ENCODE measurements at places on chromosomes 16 and 17.
A peak's percentile ranks its signal among the peaks of the same experiment; 100 is the strongest.

DNA sequence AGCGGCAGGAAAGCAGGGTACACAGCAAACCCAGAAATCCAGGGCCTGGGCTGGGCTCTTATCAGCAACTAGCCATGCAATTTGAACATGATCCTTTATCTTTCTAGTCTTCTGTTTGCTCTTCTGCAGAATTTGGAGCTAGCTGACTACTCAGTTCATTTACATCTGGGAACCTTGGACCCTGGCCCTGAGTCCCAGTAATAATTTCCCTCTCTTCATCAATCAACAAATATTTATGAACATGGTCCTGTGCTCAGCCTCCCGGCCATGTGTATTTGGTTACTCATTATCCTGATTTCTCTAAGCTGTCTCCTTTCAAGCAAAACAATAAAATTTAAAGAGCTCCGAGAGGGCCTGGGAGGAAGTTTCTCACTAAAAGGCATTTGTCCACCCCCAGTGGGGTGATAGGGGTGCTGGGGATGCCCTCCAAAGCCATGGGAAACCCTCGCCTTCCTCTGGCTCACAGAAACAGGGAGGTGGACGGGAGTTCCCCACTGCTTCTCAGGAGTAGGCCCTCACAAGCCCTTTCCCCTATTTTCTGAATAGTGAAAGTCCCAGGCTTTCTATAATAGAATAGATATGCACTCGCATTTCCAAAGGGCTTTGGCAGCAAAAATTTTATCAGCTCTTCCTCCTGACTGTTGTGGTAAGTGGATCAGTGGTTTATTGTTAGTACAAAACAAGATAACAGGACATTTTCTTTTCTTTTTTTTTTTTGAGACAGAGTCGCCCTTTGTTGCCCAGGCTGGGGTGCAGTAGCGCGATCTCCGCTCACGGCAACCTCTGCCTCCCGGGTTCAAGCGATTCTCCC lies 6.9 kb upstream of the WDR59 start:
- DNase-seq: no peak

- no peak for DNase-seq
These were observed 39.8 kb upstream of the TMC5 start for GRCh38 chr16:19377864-19378263.

DNA sequence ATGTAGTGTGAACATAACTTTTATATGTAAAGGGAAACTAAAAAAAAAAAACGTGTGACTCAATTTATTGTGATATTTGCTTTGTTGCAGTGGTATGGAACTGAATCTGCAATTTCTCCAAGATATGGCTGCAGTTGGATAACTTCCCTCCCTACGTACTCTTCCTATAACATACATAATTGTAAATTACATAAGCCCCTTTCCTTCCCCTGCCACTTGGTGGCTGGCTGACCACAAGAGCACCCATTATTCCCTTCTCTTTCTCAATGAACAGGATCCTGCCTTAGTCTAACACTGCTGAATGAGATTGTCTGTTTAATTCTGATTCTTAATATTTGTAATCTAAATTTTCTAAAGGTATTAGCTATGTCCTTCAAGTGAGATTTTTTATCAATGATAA lies 27.8 kb downstream of the CCL4 start:
- no peak for DNase-seq

GRCh38 chr16:75225092-75225491 lies 6.3 kb downstream of the CTRB1 start:
- DNase-seq: no peak

DNA sequence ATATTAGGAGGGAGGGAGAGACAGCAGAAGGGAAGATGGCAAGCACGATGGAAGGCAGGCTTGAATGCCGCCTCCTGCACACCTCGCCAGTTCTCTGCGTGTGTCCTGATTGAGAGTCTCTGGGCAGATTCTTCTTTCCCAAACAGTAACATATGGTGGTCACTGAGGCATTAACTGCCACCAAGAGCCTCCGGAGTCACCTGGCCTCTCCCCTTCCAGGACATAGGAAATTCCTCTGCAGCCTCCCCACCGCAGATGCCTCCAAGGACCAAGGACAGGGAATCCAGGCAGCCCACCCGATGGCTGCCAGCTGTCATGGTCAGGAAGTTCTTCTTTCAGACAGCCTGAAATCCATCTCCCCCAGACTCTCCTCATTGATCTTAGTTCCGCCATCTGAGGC lies 149.3 kb downstream of the ENGASE start:
- no peak for DNase-seq

GRCh38 chr17:50100480-50100883 lies 5.3 kb downstream of the PDK2 start:
- no peak for DNase-seq

- DNase-seq: no peak
These were observed 3.1 kb upstream of the MC1R start for GRCh38 chr16:89915303-89916232.

DNA sequence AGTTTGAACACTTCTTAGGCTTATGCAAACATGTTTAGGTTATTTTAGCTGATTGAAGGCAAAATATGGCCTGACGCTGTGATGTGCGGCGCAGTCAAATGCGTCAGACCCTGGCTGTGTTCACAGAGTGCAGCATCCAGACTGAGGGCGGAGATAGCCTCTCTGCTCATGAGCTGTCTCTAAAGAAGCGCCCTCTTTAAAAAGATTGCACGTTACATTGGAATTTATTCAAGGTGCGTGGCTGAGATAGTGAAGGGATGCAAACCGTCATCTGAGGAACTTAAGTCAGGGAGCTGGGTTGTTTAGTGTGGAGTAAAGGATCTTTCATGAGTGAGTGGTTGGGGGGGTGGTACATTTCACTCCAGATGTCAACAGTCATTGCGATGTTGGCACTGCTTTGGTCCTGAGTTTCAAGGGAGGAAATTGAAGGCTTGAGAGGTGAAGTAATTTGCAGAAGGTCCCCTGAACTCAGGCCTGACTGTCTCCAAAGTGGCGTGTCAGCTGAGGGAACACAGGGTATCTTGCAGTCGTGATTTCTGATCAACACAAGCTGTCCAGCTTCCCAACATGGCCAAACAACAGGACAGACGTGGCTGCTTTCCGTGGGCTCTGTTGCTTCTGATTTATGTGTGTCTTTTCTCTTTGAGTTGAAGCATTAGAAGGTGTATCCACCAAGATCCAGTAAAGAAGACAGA lies 33.4 kb downstream of the RPTOR start:
- no peak for DNase-seq

DNA sequence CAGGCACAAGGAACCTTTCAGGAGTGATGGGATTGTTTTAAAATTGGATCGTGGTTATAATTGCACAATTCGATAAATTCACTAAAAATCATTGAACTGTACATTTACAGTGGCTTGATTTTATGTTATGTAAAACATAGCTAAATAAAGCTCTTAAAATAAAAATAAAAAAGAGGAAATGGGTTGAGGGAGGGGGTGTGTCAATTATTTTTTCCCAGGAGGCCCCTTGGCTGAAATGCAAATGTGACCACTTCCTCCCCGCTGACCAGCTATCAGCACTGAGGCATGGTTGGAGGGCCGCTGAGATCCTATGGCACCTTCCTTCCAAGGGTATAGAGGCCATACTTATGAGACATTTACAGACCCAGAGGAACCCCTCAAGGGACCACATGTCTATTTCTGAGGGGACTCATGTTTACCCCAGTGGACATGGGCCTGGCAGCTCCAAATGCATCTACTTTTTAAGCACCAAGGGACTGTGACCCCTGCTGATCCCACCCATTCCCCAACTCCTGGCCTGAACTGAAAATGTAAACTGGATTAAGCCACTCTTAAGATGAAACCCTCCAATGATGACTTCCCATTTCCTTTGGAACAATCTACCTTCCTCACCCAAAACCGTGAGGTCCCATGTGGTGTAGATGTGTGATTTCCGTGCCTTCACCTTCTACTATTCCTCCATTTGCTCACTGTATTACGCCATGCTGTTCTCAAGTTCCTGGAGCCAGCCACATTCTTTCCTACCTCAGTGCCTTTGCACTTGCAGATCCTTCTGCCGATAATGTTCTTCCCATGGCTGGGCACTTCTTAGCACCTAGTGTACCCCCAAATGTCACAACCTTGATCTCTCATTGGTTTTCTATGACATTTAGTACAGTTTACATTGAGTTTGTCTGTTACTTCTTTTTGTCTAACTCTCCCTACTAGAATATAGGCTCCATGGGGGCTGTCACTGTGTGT lies 2.8 kb upstream of the IL21R start:
- no peak for DNase-seq

DNA sequence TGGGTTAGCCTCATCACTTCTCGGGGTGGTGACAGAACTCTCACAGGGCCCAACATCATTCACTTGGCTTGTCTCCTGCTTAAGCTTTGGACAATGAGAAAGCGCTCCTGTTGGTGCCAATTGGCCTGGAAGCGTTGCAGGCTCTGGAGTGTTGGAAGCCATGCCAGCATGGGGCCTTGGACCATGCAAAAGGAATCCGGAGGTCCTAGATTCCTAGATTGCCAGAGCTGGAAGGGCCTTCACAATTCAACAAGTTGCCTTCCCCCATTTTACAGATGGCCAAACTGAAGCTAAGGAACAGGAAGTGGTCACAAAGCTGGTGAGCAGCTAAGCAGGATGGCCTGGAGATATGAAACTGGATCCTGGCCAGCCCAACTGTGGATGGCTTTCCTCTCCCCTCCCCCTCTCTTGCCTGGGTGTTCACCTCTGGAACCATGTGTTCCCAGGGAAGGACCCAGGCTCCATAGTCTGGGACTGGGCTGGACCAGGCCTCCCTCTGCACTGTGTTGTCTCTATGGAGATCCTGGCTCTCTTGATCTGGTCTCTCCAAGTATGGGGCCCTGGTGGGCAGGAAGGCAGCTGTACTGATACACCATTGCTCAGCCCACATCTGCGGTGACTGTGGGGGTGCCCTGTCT lies 6.0 kb upstream of the IGFBP4 start:
- peak; percentile 20 for DNase-seq

- DNase-seq: no peak
These were observed 21.0 kb upstream of the PITPNA start for GRCh38 chr17:1583556-1583955.

GRCh38 chr16:25060920-25061319 lies 45.8 kb upstream of the ARHGAP17 start:
- no peak for DNase-seq

GRCh38 chr17:8019665-8020650 lies 17.5 kb downstream of the GUCY2D start:
- peak; percentile 73 for DNase-seq

DNA sequence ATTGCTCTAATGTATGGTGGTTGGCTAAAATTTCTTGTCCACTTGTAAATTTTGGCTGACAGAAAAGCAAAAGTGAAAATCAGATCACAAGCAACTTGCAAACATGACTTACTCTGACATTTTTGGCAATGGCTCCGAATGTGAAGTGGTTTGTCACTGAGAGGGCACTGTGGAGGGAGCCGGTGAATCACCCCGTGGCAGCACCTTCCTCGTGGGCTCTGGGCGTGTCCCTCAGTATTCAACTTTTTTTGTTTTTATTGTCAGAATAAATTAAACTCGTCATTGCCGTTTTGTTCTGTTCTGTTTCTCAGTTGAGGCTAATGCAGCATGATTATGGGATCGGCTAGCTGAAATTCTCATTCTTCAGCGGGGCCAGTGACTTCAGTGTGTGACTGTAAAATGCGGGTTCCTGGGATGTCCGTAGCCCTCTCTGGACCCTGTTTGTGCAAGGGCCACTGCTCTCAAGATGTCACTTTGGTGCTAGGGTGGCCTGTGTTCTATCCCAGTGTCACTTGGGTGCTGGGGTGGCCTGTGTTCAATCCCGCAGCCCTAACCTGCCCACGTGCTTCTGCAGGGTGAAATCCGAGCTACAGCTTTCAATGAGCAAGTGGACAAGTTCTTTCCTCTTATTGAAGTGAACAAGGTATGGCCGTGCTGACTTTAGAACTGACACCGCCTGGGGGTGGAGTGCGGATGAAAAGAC lies 48.8 kb downstream of the RPA1 start:
- no peak for DNase-seq

DNA sequence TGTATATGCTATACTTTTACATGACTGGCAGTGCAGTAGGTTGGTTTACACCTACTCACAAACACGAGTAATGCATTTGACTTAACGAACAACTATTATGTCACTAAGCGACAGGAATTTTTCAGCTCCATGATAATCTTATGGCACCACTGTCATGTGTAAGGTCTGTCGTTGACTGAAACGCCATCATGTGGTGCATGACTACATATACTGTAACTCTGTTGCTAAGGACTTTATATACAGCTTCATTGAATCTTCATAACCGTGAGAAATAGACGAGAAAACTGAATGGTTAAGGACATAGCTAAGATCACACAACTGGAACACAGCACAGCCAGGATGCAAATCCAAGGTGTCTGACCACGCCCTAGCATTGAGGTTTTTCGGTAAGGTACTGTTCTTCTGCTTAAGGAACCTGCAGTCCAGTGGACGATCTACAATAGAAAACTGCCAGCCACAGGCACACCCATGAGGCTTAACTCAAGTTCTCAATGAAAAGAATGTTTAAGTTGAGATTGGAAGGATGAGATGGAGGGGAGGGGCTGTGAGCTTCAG lies 3.3 kb downstream of the CFAP20 start:
- DNase-seq: no peak

DNA sequence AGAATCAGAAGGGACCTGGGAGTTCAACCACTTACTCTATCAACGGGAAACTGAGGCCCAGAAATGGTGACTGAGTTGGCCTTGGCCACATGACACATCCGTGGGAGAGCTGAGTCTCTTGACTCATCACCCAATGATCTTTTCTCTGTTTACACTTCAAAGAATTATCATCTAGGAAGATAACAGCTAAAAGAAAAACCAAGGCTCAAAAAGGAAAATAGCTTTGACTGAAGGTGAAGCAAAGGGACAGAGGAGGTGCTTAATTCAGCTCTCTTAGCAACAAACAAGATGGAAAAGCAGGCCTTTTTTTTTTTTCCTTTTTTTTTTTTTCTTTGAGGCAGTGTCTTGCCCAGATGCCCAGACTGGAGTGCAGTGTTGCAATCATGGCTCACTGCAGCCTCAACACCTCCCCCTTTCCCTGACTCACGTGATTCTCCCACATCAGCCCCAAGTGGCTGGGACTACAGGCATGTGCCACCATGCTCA lies 16.7 kb downstream of the ERCC4 start:
- DNase-seq: peak; percentile 42

GRCh38 chr17:49260011-49260816 lies 29.6 kb upstream of the PHOSPHO1 start:
- DNase-seq: peak; percentile 79

DNA sequence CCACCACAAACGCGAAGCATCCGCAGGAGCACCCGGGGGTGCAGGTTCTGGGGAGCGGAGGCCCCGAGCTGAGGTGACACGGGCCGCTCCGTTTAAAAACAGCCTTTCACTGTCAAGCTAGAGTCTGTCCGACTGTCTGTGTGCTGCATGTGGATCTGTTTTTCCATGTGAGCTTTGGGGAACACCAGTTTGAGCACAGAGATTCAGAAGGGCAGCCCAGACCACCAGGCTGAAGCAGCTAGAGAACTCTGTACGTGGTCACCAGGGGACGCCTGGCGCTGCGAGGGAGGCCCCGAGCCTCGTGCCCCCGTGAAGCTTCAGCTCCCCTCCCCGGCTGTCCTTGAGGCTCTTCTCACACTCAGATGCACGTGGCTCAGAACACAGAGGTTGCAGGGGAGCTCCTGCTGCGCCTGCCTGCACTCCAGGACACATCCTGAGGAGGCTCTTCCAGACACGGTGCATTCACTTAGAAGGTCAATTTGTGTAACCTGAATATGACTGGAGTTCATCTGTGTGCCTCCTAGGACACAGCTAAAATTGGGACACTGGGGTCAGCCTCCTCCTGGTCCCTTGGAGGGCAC lies 15.7 kb upstream of the FOXK2 start:
- no peak for DNase-seq

- no peak for DNase-seq
These were observed 8.7 kb upstream of the MEAK7 start for GRCh38 chr16:84513123-84513522.
